Stimulated activated CD4-positive, alpha-beta T cell treated with anti-CD3 and anti-CD28 coated beads, Interleukin-15, amount 100 ng/mL, for 1 hour (primary cell): ENCODE measurements at places on chromosomes 1 and 21.

GRCh38 chr1:16187748-16188401 lies 24.6 kb downstream of the ARHGEF19 start:
- peak; percentile 56 for DNase-seq

DNA sequence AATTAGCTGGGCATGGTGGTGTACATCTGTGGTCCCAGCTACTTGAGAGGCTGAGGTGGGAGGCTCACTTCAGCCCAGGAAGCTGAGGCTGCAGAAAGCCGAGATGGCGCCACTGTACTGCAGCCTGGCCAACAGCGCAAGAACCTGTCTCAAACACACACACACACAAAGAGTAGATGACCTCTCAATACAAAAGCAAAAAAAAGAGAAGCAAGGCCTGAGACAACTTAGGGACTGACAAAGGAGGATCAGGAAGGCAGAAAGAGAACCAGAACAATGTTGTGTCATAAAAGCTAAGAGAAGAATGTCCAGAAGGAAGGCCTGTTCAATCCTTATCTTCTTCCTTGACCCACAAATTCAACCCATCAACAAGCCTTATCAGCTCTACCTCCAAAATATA lies 18.5 kb downstream of the WASF2 start:
- no peak for DNase-seq

- DNase-seq = no peak
Observed at GRCh38 chr1:221458447-221459156, 283.3 kb downstream of the DUSP10 start.

DNA sequence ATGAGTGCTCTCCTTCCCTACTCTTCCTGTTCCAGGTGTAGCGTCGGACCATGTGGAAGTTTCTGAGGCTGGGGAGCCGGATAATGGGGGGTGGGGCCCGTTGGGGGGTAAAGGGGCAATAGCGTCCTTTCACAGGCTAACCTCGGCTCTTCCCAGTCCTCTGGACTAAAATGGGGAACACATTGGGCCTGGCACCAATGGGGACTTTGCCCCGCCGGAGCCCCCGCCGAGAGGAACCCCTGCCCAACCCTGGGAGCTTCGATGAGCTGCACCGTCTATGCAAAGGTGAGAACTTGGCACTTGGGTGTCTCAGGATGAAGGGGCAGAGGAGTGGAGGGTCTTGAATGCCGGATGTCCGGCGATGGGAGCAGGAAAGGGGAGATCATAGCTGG lies 456 bp downstream of the TOMM40L start:
- no peak for DNase-seq

GRCh38 chr1:230807029-230807428 lies 59.8 kb downstream of the CAPN9 start:
- no peak for DNase-seq

DNA sequence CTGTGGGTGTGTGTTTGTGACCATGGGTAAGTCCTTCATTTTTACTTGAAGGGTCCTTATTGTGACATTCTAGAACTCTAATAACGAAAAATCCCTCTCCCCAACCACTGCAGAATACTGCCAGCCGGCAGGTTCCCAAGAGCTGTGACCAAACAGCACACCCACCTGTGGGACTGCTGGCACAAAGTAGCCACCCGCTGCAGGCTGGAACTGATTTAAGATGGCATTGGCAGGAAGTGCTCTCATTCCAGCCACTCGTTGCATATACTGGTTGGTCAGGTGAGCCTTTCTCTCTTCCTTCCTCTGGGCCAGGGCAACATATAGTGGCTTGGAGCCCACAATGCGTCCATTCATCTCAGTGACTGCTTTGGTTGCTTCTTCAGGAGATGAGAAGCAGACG lies 11.6 kb downstream of the PABPC4 start:
- DNase-seq = no peak

DNA sequence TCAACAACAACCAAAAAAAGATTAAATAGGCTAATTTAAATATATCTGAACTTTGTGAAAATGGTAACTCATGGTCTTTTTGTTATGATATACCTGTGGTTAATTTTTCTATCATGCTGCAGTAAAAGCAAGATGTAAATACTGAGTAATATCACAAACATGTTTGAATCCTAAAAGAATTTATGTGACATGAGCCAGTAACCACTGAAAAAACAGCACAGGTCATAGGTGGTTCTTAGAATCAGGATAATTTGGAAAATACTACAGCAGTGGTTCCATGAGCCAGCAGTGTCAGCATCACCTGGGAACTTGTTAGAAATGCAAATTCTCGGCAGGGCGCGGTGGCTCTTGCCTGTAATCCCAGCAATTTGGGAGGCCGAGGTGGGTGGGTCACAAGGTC lies 4.1 kb downstream of the ATP5IF1 start:
- DNase-seq = no peak

DNA sequence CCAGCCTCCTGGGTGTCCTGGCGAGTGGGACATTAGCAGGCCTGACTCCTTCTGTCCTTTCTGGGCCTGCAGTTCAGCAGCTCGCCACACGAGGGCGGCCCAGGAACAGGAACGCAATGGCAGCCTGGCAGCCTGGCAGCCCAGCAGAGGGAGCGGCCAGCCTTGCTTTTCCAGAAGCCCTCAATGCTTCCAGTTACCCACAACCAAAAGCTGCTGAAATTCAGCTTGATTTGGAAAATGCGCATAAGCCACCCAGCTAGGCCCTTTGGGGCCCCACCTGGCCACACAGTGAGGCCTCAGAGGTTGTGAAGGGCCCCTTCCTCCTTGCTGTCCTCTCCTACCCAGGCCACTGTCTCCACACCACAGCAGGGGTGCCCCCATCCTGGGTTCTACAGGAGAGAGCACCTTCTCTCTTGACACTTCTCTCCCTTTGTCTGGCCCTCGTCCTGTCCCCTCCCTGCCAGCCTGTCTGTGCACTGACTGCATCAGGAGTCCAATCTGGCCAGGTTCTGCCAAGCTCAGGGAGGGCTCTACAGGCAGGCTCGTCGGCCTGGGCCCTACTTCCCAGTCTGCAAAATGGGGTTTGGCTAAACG lies 103.4 kb upstream of the VAMP3 start:
- DNase-seq = peak; percentile 78

DNA sequence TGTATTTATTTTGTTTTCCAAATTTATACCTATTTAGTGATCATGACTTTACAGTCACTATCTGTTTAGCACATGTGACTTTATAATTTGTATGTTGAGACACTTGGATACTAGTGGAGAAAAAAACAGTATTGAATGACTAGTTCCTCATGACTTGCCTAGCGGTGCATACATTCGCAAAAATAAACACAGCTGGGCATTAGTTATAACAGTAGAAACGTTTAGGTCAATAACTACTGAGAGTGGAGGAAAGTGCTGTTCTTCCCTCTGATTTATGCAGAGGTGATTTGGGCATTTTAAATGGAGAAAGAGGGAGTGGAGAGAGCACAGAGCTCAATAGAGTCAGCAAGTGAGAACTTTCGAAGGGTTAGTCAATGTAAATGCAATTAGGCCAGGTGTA lies 1679.0 kb upstream of the B3GALT2 start:
- DNase-seq = no peak

- no peak for DNase-seq
Observed at GRCh38 chr1:51381964-51382363, 51.6 kb upstream of the TTC39A start.

DNA sequence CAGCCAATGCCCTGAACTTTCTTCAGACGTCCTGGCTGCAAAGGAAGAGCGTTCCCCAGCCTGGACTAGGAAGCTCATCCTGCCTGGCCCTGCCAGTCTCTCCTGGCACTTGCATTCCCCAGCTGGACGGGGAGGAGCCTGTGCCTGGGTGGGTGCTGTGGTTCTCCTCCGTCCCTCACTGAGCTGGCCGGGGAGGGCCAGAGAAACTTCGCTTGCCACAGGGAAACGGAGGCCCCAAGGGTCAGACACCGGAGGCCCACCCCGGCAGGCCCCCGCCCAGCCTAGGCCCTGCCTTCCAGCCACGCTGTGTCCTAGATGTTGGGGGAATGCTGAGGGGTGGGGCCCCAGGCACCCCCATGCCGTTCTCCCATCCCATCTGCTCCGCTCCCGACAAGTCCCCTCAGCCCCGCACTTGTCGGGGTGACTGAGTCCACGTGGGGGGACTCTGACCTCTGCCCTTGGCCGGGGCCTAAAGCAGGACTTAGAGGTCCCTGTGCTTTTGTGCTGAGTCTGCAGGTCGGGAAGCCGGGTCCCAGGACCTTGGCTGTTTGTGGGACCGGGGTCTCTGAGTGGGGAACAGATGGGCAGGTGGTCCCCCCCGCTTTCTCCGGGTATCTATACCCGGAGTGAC lies 4.8 kb downstream of the FTCD start:
- no peak for DNase-seq

GRCh38 chr1:209344156-209344555 lies 239.4 kb upstream of the CAMK1G start:
- no peak for DNase-seq

- no peak for DNase-seq
Observed at GRCh38 chr1:107934578-107934977, 30.4 kb downstream of the VAV3 start.

DNA sequence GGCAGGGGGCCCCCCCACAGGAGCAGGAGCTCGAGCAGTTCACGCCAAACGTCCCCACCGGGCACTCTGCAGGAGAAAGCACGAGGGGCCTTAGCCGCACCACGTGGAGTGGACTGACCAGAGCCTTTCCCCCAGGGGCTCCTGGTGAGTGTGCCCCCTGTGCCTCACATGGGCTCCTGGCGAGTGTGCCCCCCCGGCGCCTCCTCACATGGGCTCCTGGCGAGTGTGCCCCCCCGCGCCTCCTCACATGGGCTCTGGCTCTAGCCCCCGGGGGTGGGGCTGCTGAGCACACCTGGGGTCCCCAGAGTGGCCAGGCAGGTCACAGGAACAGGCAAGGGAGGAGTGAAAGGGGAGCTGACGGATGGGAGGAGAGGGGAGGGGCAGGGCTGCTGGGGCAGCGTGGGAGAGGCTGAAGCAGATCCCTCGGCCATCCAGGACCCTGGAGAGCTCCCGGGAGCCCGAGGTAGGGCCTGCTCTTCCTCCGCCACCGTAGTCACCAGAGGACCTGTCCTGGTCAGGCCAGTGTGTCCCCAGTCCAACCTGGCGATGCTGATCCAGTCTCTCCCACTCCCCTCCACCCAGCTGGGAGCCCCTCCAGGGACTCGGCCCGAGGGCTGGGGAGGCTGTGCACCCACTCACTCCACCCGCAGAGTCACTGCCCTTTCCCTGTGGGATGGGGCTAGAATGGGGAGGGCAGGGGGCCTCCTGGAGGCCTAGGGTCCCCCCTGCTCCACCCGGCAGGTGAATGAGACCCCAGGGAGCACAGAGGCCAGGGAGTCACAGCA lies 47.6 kb downstream of the ARHGEF16 start:
- no peak for DNase-seq

GRCh38 chr1:239633432-239633831 lies 247.1 kb downstream of the CHRM3 start:
- no peak for DNase-seq

DNA sequence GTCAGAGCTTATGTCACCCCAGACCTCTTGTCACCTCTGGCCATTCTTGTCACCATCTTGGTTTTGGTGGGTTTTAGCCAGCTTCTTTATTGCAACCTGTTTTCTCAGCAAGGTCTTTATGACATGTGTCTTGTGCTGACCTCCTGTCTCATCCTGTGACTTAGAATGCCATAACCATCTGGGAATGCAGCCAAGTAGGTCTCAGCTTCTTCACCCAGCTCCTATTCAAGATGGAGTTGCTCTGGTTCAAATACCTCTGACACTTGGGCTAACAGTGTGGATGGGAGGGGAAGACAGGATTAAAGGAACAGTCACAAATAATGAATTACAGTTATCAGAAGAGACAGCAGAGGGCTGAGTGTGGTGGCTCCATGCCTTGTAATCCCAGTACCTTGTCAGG lies 30.5 kb upstream of the PIK3CD start:
- no peak for DNase-seq

- DNase-seq = no peak
Observed at GRCh38 chr1:153607381-153607780, 5.6 kb downstream of the S100A16 start.

DNA sequence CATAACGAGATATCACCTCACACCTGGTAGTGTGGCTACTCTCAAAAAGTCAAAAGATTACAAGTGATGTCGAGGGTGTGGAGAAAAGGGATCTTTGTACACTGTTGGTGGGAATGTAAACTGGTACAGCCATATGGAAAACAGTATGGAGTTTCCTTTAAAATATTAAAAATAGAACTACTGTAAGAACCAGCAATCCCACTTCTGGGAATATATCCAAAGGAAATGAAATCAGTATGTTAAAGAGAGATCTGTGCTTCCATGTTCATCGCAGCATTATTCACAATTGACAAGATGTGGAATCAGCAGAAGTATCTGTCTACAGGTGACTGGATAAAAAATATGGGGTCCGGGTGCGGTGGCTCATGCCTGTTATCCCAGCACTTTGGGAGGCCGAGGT lies 7.6 kb upstream of the PIK3C2B start:
- no peak for DNase-seq

DNA sequence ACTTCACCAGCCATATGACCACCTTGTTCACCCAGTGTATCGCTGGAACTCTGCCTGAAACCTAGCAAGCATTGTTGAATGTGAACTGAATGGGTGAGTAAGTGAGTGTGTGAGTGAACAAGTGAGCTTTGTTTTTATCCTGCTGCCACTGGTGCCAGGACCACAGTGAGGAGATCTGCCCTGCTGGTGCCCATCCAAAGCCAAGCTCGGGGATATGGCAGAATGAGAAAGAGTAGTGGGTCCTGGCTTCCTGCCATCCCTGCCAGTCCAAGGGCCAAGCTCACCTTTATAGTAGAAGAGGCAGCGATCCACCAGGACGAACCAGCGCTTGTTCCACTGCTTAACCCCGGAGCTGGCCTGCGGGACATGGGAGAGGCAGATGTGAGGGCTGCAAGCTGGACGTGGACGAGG lies 53.4 kb upstream of the GOLT1A start:
- no peak for DNase-seq

- no peak for DNase-seq
Observed at GRCh38 chr21:33566514-33566913, 22.0 kb downstream of the DONSON start.

DNA sequence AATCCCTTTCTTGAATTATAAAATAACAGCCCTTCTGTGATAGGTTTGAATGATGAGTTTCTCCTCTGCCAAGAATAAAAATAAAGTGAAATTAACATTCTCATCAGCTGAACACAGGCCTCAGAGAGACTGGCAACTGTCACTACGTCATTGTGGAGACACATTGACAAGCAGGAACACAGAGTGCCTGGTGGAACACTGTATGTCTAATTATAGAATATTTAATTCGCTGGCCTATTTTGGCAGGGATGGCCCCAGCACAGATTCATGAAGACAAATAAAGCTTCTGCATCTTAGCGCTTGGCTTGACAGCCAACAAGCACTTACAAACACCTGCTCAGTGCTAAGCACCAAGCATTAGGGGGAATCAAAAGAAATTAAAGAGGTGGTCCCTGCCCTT lies 52.0 kb upstream of the SMYD2 start:
- no peak for DNase-seq

DNA sequence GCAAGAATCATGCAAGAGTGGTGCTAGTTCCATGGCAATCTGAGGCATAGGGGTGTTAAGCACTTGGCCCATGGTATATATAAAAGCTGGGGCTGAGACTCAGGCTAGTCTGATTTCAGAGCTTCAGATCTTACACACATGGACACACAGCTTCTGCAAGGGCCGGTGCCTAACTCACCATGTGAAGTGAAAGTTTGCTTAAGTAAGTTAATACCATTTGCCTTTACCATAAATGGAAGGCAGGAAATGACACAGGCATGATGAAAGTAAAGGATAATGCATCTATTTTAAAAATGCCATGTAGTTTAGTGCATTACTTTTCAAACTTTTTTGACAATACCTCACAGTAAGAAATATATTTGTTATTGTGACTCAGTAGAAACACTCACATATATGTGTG lies 122.6 kb downstream of the KCNJ6 start:
- DNase-seq = no peak

GRCh38 chr21:15809818-15810217 lies 80.0 kb downstream of the USP25 start:
- DNase-seq = no peak

- DNase-seq = no peak
Observed at GRCh38 chr1:190963321-190963720, 485.7 kb upstream of the BRINP3 start.
